ENCODE measurements at places on chromosomes 5 and 9.

- no peak for DNase-seq
These were observed 103.3 kb downstream of the FBXL17 start for GRCh38 chr5:108278285-108279240.

GRCh38 chr5:32880796-32881195 is 169.7 kb downstream of the NPR3 start:
- DNase-seq, result no peak

DNA sequence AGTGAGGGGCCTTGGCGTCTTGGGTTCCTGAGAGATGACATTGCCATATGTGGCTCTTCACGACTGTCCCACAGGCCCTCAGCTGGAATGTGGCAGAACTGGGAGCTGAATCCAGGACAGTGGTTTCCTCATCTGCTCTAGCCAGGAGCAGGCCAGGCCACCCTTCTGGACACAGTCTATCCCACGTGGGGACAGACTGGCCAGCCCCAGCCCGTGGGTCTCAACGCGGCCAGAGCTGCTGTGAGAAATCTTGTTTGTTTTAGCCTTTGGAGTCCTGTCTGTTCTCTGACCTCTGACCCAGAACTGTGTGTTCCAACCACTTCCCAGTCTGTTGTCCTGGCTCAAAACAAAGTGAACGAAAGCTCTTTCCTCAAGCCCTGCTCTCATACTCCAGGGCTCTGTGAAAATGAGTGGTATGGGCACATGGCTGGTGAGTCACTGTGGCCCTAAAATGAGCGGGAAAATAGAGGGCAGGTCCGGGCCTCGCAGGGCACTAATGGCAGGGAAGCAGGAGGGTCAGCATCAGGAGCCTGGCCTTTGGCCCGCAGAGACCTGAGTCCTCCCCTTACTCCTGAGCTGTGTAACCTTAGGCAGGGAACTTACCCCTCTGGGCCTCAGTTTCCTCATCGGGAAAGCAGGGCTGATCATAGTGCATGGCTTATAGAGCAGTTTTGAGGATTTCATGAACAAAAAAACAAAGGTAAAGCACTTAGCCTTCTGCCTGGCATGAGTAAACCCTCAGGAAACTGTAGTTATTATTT is 34.8 kb upstream of the GLRX start:
- no peak for DNase-seq

DNA sequence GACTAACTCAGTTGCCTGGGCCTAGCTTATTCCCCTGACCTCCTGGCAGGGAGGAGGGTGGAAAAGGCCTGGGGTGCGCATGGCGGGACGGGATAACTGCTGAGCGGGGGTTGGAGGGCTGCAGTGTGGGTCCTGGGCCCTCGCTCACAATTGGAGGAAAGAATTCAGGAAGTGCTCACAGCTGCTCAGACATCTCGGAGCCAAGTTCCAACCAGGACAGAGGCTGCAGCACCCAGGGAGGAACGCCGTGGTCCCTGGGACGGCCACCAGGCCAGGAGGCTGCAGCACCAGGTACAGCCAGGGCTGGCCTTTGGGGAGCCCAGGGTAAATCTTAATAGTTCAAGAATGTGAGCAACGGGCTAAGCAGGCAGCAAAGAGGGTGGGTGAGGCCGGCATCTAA is at the start of gene SPAAR:
SPAAR (plus strand) TSS at position 217 of the 400 bp plus-strand sequence. CDS start 974 bp downstream, outside the sequence.
- DNase-seq, result no peak

DNA sequence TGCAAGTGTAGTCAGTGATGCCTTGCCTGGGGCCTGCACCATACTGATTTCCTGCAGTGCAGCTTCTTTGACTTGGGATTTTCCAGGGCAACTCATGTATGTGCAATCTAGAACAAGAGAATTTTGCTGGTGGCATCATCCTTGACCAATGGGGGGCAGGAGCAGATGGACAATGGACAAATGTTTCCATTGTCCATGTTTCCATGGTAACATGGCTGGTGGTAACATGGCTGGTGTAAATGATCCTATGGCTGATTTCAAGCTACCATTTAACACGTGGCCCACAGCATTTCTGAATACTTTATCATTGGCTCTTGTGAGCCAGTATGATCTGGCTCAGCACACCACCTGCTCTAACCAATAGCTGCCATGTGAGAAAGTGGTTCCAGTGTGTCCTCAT is 130.1 kb upstream of the OSMR start:
- no peak for DNase-seq

GRCh38 chr5:77908787-77909186 is 132.6 kb upstream of the TBCA start:
- DNase-seq, result no peak

DNA sequence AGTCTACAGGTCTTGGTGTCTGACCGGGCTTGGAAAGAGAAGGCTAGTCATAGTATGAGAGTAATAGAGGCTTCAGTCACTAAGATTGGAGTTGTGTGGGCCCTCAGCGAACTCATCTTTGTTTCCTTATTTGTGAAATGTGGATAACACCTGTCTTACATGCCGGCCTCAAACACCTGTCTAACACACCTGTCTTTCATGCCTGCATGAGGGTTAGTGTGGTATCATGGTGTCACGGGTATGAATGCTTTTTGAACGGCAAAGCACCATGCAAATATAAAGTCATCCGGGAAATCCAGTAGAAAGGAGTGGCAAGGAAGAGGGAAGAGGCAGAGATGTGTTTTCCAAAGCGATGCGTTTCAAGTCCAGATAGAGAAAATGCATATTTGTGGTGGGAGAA is 25.5 kb downstream of the GRAMD2B start:
- no peak for DNase-seq

DNA sequence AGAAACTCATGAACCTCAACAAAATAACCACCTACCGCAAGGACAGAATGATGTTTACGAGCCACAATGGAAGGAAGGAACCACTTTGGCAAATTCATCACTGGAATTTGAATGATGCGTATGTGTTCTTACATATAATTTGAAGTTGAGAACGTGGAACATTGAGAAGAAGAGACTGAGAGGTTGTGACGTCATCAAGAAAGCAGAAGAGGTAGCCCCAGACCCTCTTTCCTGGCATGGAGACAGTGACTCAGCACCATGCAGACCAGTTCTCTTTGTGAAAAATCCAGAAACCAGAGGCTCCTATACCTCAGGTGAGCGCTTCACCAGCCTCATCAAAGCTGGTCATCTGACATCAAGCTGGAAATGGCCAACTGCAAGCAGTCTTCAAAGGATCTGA is 124.5 kb downstream of the PDZD2 start:
- no peak for DNase-seq

DNA sequence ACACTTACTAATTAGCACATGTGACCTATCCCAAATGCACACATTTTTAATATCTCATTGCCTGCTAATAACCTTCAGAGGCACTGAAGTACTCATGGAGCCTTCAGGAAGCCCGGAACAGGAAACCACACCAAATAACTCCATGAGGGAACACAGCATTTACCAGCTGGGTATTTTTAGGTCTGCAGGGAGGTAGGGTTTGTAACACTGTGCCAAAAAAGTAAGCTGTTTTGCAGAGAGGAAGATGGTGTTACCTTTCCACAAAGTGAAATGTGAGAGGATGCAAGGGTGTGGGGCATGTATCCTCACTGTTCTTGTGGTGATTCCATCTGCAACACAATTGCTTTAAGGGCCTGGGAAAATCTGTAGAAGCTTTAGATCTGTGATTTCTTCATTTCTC is 64.4 kb downstream of the NUDT12 start:
- DNase-seq, result no peak

Data from left renal cortex interstitium (tissue), 4 donors.